ENCODE measurements at places on chromosomes 5 and 9. TPM values are rescaled to one million over a fixed set of nuclear protein-coding genes. Genes with fewer than 3 reads are reported as not detected.

The RMI1 gene
- 21.2 TPM for polyA plus RNA-seq

The ZNF658 gene
- 8.5 TPM for polyA plus RNA-seq

The CTSL gene
- 164 TPM for polyA plus RNA-seq

The CDX1 gene
- 1.1 TPM for polyA plus RNA-seq

The PRRC2B gene
- 183 TPM for polyA plus RNA-seq

The TPM2 gene
- polyA plus RNA-seq = 142 TPM

The FOXD4L3 gene
- polyA plus RNA-seq = not detected

The CNTFR gene
- 48.1 TPM for polyA plus RNA-seq

The PCDHB16 gene
- polyA plus RNA-seq = 5.1 TPM

The TXNDC8 gene
- not detected for polyA plus RNA-seq

The RANBP3L gene
- polyA plus RNA-seq = 9.0 TPM

The PCA3 gene
- polyA plus RNA-seq = 1.3 TPM

- peak; percentile 29 for DNase-seq
These were observed 165.8 kb upstream of the CDH6 start for GRCh38 chr5:31027721-31028120.

GRCh38 chr5:1836891-1837880 lies 36.0 kb downstream of the NDUFS6 start:
- DNase-seq = no peak

DNA sequence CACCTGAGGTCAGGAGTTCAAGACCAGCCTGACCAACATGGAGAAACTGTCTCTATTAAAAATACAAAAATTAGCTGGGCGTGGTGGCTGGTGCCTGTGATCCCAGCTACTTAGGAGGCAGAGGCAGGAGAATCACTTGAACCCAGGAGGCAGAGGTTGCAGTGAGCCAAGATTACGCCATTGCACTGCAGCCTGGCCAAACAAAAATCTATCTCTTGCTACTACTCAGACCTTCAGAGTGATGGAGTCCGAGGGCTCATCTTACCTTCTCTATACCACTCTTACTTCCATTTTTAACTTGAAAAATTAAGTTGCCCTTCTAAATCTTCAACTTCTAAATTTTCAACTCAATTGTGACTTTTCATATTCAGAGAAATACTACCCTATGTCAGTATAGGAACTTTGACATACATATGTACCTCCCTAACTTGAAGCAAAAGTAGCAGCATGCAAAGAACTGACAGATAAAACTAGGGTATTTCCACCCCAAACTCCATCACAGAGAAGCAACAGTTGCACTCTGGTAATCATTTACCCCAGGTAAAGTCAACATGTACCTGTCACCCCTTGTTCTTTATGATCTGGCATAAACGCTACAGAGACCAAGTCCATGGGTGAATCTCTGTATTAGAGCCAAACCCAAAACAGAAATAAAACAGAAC lies 11.4 kb downstream of the ZFAND5 start:
- DNase-seq = no peak

GRCh38 chr5:171736976-171737891 lies 48.4 kb upstream of the SMIM23 start:
- peak; percentile 9 for DNase-seq

DNA sequence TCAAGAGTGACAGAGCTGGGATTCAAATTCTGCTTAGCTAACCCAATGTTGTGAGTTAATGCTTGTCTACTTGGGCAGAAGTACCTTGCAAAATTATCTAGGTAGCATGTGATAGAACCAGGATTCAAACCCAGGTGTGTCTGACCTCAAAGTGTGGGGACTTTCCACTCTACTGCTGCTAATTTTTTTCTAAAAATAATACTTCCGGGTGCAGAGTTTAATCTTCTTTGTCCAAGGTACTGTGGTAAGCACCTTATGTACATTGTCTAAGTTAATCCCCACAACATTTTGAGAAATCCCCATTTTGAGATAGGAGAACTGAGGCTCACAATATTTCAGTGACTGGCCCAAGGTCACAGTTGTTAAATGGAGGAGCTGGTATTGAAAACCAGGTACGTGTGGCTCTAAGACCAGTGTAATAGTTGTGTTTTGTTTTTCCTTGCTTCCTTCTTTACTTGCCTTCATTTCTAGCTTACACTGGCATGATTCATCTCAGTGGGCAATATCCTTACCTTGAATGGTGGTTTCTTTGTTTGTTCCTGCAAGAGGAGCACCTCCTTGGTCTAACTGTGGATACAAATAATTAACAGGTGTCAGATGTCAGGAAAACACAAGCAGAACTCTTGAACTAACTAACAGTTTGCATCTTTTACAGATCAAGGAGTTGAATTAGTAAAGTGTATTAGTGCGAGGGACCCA lies 7.5 kb downstream of the ALDOB start:
- DNase-seq = no peak

- DNase-seq = no peak
These were observed 38.2 kb upstream of the BTNL3 start for GRCh38 chr5:180950291-180950949.

DNA sequence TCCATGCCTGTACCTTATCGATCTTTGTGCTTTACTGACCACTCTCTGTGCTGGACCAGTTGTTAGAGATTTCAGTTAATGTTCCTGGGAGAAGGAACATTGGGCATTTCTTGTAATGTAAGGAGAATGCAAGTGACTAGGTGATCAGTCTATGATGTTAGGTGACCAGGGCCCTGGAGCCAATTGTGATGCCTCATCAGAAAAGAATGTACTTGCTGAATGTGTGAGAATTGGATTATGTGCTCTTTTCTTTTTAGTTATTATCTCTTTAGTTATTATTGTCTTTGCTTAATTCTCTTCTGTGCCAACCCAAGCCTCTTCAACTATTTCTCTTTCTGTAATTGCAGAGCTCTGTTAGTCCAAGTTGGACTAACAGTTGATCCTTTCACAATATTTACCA lies 92.9 kb downstream of the LRRC70 start:
- DNase-seq = no peak

- no peak for DNase-seq
These were observed 50.3 kb upstream of the AFAP1L1 start for GRCh38 chr5:149221326-149221725.

- DNase-seq = no peak
These were observed 95.0 kb downstream of the KIAA1958 start for GRCh38 chr9:112581469-112582176.

DNA sequence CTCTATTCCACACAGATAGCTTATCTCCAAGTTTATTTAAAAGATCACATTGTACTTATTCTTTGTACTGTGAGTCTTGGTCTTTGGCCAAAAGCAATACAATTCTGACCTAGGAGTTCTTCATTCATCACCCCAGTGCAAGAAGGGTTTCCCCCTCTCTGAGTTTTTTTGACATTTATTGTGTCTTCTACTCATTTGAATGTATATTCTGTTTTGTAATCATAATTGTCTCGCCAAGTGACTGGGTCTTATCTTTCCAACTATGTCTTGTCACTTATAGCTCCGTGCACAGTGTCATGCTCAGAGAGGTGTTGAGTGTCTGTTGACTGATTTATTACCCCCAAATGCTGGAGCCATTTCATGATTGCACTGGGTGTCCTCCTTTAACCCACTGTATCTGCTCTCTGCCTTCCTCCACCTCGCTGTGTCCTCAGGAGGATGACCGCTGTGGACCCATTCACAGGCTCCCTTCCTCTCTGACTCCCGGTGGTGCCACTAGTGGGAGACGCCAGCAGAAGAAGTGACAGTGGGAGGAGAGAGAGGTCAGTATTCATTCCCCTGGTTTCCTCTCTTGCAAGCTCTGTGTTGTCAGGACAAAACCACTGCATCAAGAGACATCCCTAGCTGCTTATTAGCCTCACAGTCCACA lies 11.2 kb upstream of the TRIO start:
- no peak for DNase-seq

- DNase-seq = no peak
These were observed 8.3 kb downstream of the DIMT1 start for GRCh38 chr5:62395210-62395950.

GRCh38 chr5:43855452-43855851 lies 252.5 kb downstream of the NNT start:
- DNase-seq = no peak

GRCh38 chr9:14650596-14650995 lies 42.6 kb downstream of the ZDHHC21 start:
- no peak for DNase-seq

- no peak for DNase-seq
These were observed 187.6 kb downstream of the CETN3 start for GRCh38 chr5:90221951-90222350.

GRCh38 chr9:98922721-98923435 lies 20.8 kb upstream of the COL15A1 start:
- no peak for DNase-seq

- DNase-seq = no peak
These were observed 401.9 kb upstream of the PDE4D start for GRCh38 chr5:60295423-60295822.

DNA sequence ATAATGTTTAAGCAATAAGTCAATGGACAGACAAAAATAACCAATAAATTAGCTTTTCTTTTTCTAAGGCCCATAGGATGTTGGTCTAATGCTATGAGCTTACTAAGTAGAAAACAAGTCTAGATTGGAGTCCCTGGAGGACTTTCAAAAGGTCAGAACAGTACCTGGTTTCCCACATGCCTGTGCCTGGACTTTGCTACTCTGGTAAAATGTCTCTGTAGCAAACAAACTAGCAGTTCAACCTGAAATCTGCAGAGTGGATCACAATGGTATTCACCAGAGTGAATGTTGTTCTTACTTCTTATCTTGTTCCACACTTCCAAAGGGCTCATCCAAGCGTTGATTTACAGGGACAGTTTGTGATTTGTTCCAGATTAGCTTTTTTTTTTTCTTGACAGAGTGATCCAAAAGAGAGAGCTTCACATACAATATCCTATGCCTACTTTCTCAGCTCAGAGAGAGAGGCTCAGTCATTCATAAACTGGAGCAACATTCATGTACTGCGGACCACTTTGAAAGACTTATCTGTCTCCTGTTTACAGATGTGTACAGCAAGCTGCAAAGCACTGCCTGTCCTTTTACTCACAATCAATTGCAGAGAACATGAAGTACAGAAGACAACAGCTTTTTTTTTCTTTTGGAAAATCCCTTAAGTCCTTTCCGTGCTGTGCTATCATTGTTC lies 466.1 kb downstream of the SPATA31D1 start:
- DNase-seq = no peak

GRCh38 chr5:34439601-34440000 lies 216.5 kb upstream of the RAI14 start:
- no peak for DNase-seq

DNA sequence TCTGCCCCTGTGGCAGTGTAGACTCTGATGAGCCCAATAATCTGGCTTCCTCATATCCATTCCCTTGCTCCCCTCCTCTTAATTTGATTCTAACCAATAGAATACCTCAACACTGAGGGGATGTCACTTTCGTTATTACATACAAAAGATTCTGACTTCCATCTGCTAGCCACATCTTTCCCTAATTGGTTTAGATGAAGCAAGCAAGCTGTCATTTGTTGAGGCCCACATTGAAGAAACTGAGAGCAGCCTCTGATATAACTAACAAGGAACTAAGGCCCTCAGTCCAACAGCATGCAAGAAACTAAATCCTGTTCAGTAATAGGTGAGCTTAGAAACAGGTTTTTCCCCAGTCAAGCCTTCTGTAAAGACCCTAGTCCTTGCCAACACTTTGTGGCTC lies 5.8 kb downstream of the ADAMTS6 start:
- DNase-seq = no peak

- DNase-seq = peak; percentile 22
These were observed 74.9 kb upstream of the NIPAL4 start for GRCh38 chr5:157384971-157385709.

- DNase-seq = no peak
These were observed 298.4 kb downstream of the KCTD16 start for GRCh38 chr5:144469106-144469505.

GRCh38 chr9:97907046-97907445 lies 15.3 kb downstream of the TRMO start:
- no peak for DNase-seq

DNA sequence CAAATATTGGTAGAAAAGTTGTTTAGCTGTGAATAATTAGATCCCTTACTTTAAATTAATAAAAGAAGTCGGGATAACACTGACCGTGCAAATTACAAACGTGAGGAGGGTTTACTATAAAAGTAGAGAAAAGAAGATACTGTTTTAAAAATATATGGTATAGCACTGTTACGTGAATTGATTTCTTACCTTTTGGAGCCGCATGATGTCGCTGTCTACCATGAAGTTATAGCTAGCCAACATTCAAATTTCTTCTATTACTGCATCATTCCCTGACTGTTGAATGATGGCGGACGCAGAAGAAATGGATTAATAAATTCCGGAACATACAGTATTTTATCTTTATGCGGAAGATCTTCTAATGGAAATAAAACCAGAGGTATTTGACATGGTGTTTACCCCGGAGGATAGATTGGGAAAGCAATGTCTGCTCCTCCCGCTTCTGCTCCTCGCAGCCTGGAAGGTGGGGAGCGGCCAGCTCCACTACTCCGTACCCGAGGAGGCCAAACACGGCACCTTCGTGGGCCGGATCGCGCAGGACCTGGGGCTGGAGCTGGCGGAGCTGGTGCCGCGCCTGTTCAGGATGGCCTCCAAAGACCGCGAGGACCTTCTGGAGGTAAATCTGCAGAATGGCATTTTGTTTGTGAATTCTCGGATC lies at the start of gene PCDHA6:
Gene PCDHA6, plus strand, starts transcription at position 257 of the 658 bp plus-strand sequence. Its CDS starts 132 bp downstream, at position 389.
- DNase-seq = no peak

GRCh38 chr5:146475190-146475780 lies 28.2 kb downstream of the TCERG1 start:
- no peak for DNase-seq

GRCh38 chr5:170378740-170379139 lies 10.4 kb downstream of the KCNMB1 start:
- DNase-seq = no peak

GRCh38 chr5:8471581-8471980 lies 602.6 kb downstream of the MTRR start:
- DNase-seq = no peak
